GM12878 (cell line): ENCODE measurements at places on chromosomes 5 and 9. TPM values are rescaled to one million over a fixed set of nuclear protein-coding genes. Genes with fewer than 3 reads are reported as not detected.

WNT8A gene
- not detected in 2 replicates for total RNA-seq

ZNG1A gene
- 52.2 and 55.5 TPM in 2 replicates for total RNA-seq

ITGA2 gene
- 0.13 TPM in 2 replicates for total RNA-seq

ADAMTS19 gene
- total RNA-seq = not detected in 2 replicates

HTR1A gene
- total RNA-seq = not detected in 2 replicates

PFN3 gene
- total RNA-seq = not detected in 2 replicates

TSSK1B gene
- total RNA-seq = not detected in 2 replicates

KCNN2 gene
- total RNA-seq = 0.80 and 0.93 TPM in 2 replicates

RUSC2 gene
- total RNA-seq = not detected in 2 replicates

SLC36A3 gene
- not detected in 2 replicates for total RNA-seq

DTWD2 gene
- 6.3 and 6.5 TPM in 2 replicates for total RNA-seq

GABRB2 gene
- total RNA-seq = 0.56 and 0.58 TPM in 2 replicates

- no peak for DNase-seq
Observed at GRCh38 chr9:128593039-128593438, 40.7 kb downstream of the SPTAN1 start.

GRCh38 chr5:57193757-57194413 is 20.0 kb downstream of the GPBP1 start:
- no peak for DNase-seq

DNA sequence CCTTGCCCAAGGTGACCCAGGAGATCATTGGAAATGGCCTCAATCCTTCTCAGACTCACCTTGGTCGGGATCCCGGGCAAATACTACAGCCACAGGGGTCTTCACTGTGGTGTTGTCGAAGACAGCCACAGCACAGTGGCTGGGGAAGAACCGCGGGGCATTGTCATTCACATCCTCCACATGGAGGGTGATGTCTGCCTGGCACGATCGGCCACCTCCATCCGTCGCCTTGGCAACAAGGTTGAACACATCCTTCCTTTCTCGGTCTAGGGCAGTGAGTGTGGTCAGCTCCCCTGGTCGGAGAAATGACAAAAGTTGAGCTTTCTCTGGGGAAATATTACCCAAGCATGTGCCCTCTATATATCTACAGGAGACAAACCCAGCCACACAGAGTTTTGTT is 56.8 kb downstream of the FAT2 start:
- no peak for DNase-seq

DNA sequence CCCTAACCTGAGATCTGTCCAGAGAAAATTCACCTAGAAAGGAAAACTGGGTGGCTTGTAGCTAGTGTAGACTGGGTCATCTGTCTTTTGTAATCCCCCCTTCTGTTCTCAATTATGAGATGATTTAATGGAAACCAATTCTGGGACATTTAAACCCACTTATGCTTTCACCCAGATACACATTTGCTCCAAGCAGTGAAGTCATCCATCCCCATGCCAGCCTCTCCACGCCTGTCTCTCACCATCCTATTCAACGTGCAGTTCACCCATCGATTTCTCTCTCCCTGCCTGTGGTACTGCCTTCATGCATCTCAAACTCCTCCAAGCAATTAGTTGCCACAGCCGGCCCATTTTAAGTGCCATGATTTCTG is 1.8 kb downstream of the PHF19 start:
- DNase-seq = no peak

- DNase-seq = no peak
Observed at GRCh38 chr5:66608501-66608900, 12.3 kb downstream of the MAST4 start.

GRCh38 chr9:111871499-111871855 is 25.1 kb upstream of the UGCG start:
- no peak for DNase-seq

GRCh38 chr9:600006-600405 is 241.5 kb upstream of the DMRT1 start:
- DNase-seq = no peak

DNA sequence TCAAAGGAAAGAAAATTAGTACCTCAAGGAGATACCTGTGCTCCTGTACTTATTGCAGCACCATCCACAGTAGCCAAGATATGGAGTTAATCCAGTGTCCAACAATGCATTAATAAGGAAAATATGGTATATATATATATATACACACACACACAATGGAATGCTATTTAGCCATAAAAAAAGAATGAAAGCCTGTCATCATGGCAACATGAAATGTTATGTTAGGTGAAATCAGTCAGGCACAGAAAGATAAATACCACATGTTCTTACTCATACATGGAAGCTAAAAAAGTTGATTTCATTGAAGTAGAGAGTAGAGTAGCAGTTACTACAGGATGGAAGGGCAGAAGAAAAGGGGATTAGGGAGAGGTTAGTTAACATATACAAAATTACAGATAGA is 601.5 kb downstream of the ANXA1 start:
- DNase-seq = no peak
